ENCODE measurements at places on chromosomes 3 and 15.

- no peak for DNase-seq
Measured at GRCh38 chr15:71226536-71227455, 111.5 kb downstream of the THSD4 start.

DNA sequence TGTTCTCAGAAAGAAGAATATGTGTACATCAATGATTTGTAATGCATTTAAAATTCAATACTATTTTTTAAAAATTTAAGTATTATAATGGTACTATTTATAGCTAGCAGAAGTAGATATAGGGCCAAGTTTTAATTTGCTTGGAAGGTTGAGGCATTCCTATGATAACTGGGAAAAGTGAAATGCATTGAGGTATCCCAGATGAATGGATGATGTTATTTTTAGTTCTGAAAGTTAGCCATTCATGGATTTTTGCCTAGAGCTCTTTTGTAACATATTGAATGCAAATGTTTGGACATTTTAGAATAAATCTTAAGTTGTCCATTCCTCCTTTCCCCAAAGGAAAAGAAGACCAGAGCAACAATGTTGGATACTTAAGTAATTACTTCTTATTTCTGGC is 47.6 kb downstream of the GAP43 start:
- DNase-seq: no peak

DNA sequence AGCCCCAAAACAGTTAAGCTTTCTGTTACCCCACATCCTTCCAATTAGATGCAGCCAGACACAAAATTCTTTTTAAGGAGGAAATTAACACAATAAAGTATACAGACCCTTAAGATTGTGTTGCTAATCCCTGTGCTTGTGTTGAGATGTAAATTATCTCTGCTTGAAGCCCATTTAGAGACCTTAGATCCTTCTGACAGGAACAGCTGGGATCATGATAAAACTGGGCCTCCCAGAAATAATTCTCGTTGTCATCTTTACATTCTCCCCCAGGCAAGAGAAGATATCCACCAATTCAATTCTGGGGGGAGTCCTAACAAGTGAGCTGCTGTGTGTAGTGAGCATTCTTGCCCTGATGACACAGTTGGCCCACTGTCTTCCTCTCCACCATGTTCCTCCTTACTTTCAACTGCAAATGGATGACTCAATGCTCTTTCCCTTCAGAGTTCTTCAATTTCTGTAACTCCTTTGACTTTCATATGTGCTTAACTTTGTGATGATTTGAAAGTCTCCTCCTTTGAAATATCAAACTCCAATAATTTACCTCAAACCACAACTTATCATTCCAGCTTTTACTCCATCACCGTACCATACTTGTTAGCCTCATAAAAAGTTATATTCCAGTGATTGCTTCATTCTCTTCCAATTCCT is 186.6 kb downstream of the RAP2B start:
- DNase-seq: peak; percentile 14

DNA sequence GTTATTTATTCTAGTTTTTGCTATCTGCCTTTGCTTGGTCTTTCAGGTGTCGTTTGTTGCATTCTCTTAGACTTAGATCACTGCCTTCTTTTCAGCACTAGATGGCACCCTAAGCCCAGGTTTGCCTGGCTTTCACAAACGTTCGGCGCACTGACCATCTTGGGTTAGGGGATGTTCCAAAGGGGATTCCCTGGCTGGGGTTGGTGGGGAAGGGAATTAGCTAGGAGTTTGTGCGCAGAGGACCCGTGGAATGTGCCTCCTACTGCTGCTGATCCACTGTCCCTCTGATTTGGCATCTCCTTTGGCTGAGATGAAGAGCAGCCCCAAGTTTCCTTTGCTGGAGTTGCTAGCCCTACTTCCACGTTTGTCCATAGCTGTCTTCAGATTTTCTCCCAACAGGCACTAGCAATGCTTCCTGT is 33.9 kb downstream of the PFN2 start:
- DNase-seq: peak; percentile 34

- DNase-seq: no peak
Measured at GRCh38 chr15:62566248-62566647, 401.2 kb upstream of the C2CD4B start.

- no peak for DNase-seq
Measured at GRCh38 chr15:73715417-73715816, 31.2 kb downstream of the CD276 start.

DNA sequence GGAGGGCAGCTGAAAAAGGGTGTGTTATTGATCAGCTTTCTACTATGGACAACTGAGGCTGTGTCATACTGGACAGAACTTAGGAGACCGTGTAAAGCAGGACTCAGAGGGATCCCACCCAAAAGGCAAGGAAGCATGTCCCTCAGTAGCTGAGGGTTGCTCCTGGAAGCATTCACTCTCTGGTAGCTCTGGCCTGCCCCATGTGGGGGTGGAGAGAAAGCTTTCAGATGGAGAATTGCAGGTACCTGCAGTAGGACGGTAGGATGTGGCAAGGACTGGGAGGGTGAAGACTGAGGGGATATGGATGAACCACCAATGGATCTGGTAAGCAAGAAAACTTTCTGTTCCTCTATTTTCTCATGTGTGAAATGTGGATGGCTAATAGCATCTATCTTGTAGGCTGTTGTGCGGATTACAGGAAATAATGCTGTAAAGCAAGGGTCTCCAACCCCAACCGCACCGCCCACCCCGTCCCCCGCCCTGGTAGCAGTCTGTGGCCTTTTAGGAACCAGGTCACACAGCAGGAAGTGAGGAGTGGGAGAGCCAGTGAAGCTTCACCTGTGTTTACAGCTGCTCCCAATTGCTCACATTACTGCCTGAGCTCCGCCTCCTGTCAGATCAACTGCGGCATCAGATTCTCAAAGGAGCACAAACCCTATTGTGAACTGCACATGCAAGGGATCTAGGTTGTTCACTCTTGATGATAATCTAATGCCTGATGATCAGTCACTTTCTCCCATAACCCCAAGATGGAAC is 157.7 kb upstream of the PROK2 start:
- no peak for DNase-seq

DNA sequence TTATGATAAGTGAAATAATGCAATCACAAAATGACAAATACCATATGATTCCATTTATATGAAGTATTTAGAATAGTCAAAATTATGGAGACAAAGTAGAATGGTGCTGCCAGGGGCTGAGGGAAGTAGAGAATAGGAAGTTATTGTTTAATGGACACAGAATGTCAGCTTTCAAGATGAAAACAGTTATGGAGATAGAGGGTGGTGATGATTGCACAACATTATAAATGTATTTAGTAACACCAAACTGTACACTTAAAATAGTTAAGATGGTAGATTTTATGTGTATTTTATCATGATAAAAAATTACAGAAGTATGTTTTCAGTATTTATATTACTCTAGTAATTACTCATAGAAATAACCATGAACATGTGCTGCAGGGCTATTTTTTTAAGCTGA is 100.8 kb upstream of the AZI2 start:
- no peak for DNase-seq

GRCh38 chr15:92277776-92278175 is 115.9 kb upstream of the ST8SIA2 start:
- no peak for DNase-seq

DNA sequence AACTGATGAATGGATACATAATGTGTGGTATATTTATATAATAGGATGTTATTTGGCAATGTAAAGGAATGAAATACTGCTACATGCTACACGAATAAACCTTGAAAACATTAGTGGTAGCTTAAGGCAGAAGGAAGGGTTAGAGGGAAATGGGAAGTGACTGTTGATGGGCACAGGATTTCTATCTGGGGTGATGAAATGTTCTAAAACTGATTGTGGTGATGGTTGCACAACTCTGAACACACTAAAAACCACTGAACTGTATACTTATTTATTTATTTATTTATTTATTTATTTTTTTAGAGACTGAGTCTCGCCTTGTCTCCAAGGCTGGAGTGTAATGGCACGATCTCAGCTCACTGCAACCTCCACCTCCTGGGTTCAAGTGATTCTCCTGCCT is 24.8 kb upstream of the SHISA5 start:
- DNase-seq: no peak

DNA sequence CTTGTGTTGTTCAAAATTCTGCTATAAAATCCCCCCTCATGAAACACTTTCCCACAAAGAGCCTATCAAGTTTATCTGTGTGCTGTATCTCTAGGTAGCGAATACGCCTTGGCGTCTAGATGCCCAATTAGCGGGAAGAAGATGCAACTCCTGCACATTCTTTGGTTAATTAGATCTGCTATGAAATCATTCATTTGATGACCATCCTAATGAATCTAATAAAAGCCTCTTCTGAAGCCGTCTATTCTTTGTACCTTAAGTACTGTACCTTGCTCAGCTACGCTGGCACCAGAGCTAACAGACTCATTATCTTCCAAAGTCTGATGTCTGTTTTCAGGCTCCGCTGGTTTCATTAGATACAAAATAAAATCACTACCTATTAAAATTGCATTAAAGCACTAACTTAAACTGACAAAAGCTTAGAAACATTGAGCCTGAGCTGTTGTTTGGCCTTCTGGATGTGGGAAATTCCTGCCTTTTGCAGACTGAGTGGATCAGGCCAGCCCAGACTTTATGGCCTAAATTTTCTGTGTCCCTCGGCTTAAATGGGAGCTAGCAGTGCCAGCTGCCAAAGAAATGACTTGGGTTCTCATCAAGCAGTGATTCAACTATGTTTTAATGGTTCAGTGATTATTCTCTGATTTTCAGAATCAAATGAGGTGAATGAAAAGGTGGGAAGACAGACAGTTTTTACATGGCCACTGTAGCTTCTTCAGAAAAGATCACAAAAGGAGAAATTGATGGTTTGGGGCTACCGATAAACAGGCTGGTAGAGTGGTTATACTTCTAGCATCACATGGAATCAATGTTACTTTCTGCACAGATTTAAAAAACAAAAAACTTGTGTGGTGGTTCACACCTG is 28.4 kb upstream of the CHST2 start:
- no peak for DNase-seq

- DNase-seq: no peak
Measured at GRCh38 chr15:63967616-63968015, 78.7 kb downstream of the DAPK2 start.

DNA sequence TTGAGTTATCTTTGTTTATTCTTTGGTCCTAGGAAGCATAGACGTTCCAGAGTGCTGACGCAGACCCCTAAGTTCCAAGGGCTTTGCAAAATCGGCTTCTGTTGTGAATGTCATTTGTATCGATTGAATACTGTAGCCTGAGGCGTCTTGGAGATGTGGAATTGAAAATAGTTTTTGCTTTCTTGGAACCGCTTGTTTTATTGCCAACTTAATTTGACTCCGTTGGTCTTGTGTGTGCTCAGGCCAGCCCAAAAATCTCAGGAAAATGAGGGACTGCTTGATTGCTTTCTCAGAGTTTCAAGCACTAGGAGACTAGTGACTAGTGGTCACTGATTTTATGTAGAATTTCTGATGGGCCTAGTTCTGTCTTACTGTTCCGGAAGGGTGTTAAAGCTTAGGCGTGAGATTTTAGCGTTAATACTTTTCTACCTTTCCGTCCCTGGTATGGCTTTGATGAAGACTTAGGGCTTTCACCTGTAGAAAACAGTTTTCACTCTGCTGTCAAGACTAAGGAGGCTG is 263 bp upstream of the UTS2B start:
- DNase-seq: peak; percentile 44

- DNase-seq: no peak
Measured at GRCh38 chr15:94015324-94015723, 216.0 kb upstream of the MCTP2 start.

DNA sequence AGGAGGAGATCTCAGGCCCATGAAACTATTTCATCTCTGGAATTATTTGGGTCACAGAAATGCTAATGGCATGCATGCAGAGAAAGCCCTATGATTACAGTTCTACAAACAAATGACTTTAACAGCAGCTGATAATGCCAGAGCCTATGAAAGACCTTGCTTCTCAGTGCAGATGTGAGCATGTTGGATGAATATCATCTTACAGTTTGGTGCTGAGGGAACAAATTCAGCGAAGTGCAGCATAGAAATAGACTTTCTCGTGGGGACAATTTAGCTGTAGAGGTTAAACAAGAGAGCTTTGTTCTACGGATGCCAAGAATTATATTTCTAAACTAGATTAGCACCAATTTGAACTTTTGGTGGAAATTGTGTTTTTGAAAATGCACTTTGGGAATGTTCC is 27.7 kb downstream of the PTX3 start:
- DNase-seq: no peak

GRCh38 chr3:1197051-1197450 is 104.2 kb downstream of the CNTN6 start:
- peak; percentile 42 for DNase-seq

GRCh38 chr3:169186596-169186995 is 476.9 kb downstream of the MECOM start:
- DNase-seq: no peak

GRCh38 chr3:127484601-127485388 is 105.7 kb downstream of the TPRA1 start:
- DNase-seq: no peak

DNA sequence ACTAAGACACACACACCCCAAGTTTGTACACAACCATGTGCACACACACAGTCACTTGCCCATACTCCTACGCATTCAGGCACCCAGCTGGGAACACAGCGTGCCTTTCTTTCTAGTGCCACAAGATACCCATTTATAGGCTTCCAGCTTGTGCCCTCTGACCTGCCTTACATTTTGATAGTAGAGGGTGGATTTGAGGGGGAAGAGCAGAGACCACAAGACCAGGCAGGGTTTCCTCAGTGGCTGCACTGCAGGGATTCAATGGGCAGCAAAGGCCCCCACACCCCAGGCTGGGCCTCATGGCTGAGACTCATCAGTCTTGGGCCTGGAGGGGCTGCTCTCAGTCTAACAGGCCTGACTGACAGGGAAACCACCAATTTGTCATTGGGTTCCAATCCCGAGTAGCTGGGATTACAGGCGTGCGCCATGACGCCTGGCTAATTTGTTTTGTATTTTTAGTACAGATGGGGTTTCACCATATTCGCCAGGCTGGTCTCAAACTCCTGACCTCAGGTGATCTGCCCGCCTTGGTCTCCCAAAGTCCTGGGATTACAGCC is 18.8 kb upstream of the ANKDD1A start:
- no peak for DNase-seq

DNA sequence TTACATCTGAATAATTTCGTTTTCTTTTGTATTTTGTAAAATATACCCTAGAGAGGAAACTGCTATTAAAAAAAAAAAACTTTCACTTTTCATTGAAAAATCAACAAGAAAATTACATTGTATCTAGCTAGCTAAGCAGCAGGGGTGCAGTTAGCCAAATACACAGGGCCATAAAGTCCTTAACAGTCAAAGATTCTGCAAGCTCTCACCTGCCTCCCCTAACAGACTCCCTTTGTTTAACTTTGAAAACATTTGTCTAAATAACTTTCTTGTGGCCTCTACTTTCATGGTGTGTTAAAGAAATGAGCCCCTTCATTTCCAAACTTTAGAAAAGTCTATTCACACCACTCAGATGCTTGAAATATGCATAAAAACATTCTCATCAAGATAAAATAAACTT is 23.3 kb downstream of the CBLB start:
- no peak for DNase-seq

DNA sequence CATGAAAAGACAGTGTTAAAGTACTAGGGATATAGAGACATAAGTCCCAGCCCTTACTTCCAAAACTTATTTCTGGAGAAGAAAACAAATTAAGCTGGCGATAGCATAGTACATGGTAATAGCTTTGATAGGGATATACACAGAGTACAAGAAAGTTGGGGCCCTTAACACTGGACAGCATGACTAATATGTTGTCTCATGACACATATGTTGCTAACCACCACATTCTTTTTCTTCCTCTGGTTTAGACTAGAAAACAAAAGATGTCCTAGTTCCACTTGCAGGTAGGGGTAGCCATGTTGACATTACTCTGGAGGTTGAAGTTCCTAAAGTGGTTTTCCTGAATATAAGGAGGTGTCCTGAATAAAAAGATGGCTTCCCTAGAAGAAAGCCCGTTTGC is 75.3 kb downstream of the RFX7 start:
- no peak for DNase-seq

Measured in RCC 7860 (cell line).